Lung microvascular endothelial cell (primary cell): ENCODE measurements at places on chromosomes 13 and 19. TPM values are rescaled to one million over a fixed set of nuclear protein-coding genes. Genes with fewer than 3 reads are reported as not detected.
A peak's percentile ranks its signal among the peaks of the same experiment; 100 is the strongest.

- DNase-seq: no peak
These were observed 10.5 kb downstream of the OR10H3 start for GRCh38 chr19:15748239-15748638.

- DNase-seq: no peak
These were observed 4.1 kb upstream of the C19orf53 start for GRCh38 chr19:13770013-13770635.

GRCh38 chr13:39779337-39780265 is 124.1 kb downstream of the COG6 start:
- DNase-seq: peak; percentile 74

GRCh38 chr13:112347986-112348385 is 28.2 kb upstream of the SPACA7 start:
- DNase-seq: no peak

DNA sequence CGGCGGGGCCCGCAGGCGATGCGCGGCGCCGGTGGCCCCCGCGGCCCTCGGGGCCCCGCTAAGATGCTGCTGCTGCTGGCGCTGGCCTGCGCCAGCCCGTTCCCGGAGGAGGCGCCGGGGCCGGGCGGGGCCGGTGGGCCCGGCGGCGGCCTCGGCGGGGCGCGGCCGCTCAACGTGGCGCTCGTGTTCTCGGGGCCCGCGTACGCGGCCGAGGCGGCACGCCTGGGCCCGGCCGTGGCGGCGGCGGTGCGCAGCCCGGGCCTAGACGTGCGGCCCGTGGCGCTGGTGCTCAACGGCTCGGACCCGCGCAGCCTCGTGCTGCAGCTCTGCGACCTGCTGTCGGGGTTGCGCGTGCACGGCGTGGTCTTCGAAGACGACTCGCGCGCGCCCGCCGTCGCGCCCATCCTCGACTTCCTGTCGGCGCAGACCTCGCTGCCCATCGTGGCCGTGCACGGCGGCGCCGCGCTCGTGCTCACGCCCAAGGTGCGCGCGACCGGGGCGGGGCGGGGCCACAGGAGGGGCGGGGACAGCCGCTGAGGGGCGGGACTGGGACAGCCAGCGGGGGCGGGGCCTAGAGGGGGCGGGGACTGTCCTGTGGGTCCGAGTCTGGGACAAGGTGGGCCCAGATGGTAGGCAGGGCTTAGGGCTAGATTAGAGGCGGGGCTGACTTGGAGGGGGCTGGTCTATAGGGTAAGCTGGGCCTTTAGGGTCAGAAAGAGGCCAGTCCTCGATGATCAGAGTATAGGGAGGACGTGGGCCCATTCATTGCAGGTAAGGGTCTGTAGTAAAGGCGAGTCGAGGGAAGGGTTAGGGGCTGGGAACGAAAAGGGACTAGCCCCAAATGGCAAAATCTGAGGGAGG is 5.1 kb downstream of the GRIN2D start:
- DNase-seq: peak; percentile 93

GRCh38 chr13:57933606-57934005 is 302.1 kb downstream of the PCDH17 start:
- DNase-seq: no peak

Gene FGF22
- not detected in 2 replicates for total RNA-seq

DNA sequence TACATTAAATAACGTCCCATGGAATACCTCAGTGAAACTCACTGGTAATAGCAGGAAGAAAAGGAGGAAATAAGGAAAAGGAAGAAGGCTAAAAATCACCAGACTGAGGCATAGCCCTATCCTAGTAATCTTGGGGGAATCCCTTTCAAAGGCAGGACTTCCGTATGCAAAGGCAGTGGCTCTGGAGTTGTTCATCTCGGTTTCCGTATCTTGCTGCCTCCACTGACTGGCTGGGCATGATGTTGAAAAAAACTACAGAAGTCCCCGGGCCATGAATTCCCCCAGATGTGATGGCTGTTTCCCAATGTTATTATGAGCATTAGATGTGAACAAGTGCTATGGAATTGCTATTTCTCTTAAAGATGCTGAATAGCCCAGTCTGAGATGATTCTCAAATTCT is 5.5 kb downstream of the FPR2 start:
- no peak for DNase-seq

Gene MBD3L1
- not detected in 2 replicates for total RNA-seq

Gene RASA3
- total RNA-seq: 25.4 and 25.5 TPM in 2 replicates

Gene MAST3
- 1.1 and 2.0 TPM in 2 replicates for total RNA-seq

DNA sequence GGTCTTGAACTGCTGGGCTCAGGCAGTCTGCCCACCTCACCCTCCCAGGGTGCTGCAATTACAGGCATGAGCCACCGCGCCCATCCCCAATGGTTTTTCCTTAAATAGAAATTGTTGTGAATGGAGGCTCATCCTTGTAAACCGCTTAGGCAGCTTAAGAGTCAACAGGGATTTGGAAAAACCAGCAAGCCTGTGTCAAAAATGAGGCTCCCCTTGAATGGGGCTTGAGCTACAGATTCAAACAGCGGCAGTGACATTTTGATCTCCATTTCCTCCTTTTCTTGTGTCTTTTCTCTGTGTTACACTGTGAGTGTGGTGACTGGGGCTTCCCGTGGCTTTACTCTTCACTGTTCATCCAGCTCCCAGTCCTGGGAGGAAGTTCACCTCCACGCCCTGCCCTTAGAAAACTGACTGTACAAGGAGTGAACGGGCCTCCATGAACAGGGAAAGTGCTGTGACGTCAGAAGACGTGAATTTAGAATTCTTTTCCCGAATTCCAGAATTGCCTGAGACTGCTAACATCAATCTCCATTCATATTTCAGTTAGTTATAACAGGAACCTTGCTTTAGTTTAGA is 15.3 kb upstream of the RAB8A start:
- peak; percentile 57 for DNase-seq

GRCh38 chr19:15170345-15170744 is 30.4 kb downstream of the NOTCH3 start:
- no peak for DNase-seq

- no peak for DNase-seq
These were observed 206.4 kb downstream of the NHLRC3 start for GRCh38 chr13:39244561-39245230.

DNA sequence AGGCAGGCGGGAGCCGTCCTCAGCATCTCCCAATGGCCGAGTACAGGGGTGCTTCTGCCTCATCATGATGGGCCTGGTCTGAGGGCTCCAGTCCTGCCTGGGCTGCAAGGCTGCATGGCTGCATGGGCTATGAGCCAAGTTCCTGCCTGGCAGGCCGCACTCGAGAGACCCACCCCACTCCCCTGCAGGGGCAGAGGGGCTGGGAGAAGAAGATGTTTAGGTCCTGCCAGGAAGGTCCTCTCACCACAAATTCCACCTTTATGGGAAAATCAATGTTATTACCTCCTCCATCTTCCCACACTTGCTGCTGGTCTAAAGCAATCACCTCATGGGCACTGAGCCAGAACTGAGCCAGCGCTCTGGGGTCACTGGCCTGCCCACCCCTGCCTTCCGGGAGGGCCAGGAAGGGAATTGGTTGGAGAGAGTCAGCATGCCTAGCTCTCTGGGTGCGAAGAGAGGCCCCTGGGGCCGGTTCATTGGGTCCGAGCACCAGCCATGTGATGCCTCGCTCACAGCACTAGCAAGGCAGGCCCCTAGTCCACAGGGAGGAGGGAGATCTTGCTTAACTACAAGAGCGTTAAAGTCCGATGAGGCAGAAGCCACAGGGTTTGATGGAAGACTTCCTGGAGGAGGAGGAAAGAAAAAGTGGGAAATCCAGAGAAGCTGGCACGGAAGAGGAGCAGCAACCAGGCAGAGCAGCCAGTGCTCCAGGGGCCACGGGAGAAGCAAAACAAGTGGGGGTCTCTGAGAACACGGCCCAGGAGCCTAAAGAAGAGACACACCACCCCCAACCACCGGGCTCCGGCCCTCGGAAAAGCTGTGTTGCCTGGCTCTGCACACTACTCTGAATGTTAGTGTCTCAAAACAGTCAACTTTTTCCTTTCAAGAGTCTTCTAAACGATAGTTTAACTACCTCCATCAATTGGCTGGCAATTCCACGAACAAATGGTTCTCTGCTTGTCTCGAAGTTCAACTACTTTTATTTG is 63.1 kb downstream of the CEBPG start:
- no peak for DNase-seq

DNA sequence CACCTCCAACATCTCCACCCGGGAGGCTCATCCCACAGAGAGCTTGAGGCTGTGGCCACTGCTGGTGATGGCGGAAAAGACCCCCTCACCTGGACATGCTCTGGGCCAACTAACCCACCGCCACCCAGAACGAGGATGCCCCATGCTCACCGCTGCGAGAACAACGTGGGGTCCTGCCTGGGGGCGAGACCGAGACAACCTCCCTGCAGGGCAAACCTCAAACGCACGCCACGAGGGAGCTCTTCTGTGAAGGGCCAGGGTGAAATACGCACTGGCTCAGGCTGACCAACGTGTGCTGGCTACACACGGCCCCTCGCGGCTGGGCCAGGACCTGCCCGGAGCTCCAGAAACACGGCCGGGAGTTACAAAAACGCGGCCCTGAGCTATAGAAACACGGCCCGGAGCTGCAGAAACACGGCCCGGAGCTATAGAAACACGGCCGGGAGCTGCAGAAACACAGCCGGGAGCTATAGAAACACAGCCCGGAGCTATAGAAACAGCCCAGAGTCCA is 19.0 kb upstream of the PLPP2 start:
- peak; percentile 61 for DNase-seq

DNA sequence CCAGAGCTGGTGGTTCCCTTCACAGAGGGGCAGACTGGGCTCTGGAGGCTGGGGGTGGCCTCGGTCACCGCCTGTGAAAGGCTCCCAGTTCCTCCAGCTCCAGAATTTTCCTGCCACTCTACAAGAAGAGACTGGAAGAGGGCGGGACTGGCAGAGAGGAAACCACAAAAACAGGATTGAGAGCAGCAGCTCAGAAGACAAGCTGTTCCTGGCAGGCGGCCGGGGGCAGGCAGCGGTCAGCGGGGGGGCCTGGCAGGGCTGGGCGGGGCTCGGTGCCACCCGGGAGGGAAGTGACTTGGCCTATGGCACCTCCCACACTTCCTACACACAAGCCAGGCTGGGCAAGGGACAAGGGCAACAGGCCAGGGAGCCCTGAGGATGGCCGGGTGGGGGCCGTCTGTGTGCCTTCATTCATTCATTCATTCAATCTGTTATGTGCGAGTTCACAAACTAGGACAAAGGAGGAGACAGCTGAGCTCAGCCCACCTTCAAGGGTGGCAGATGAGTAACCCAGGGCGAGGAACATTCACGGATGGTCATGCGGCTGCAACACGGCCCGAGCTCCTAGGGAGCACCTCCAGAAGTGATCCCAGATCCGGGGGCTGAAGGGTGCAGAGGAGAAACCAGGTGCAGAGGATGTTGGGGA is 16.9 kb upstream of the BTBD2 start:
- peak; percentile 65 for DNase-seq

Gene GPI
- total RNA-seq: 84.9 and 90.0 TPM in 2 replicates

- DNase-seq: no peak
These were observed 436.2 kb downstream of the SLITRK6 start for GRCh38 chr13:85362980-85363379.

DNA sequence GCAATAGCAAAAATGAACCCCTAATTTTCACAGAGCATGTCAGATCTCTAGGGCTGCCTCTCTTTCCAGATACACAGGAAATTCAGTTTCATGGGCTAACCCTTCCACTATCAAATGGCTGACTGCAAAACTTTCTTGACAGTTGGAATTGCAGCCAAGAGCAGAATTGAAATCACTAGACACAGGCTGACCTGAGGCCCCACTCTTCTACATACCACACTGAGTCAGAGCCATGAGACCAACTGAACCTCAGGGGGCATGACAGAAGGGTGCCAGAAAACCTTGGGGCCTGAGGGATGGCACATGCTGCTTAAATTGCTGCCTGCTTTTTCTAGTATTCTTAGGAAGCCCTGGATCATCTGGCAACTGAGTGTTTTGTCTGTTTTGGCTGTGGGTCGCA is 1.7 kb upstream of the DLEU7 start:
- no peak for DNase-seq

Gene CTXN1
- total RNA-seq: 1.4 and 2.0 TPM in 2 replicates

Gene TEX29
- total RNA-seq: 0.20 TPM in 1 of 2 replicates, not detected in the other

DNA sequence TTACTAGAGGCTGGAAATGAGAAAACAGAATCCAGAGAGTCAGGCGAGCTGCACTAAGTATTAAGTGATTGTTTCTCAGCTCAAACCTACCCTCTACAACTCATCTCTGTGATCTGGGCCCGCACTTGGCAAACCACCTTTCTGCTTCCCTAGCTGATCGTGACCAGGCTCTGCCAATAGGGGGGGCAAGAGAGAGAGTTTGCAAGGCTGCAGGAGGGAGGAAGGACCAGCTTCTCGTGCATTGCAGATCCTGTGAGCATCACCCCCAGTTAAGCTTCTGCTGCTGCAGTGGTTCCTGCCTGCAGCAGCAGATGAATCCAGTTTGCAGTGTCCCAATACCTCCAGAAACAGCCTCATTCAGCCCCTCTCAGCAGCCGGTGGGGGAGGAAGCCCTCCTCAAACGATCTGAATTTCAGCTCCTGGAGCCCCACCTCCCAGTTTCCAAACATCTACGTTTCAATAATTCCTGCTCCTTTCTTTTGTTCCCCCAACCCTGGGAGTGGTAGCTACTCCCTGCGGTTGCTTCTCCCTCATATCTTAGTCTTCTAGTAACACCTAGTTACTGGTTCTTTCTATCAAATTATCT is 20.0 kb downstream of the XRCC1 start:
- peak; percentile 82 for DNase-seq

GRCh38 chr19:31543456-31543855 is 194.2 kb upstream of the TSHZ3 start:
- no peak for DNase-seq

DNA sequence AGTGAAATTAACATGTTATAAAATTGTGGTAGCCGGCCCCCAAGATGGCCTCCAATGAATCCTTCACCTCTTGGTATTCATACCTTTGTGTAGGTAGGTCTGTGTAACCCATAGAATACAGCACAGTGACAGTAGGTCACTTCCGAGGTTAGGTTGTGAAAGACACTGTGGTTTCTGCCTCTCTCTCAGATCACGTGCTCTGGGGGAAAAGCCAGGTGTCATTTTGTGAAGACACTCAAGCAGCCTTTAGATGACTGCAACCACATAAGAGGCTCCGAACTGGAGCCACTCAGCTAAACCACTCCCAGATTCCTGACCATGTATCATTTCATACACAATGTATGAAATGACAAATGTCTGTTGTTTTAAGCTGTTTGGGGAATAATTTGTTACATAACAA is 9.8 kb upstream of the USPL1 start:
- DNase-seq: no peak

Gene ZNF177
- total RNA-seq: 0.44 and 0.60 TPM in 2 replicates

GRCh38 chr19:28393574-28394336 is 819.2 kb downstream of the UQCRFS1 start:
- DNase-seq: peak; percentile 56

- DNase-seq: no peak
These were observed 3.8 kb downstream of the ZIC2 start for GRCh38 chr13:99985241-99985874.

- no peak for DNase-seq
These were observed 7.6 kb downstream of the TRAPPC6A start for GRCh38 chr19:45170146-45171106.
